Thyroid gland (tissue), 4 donors: ENCODE measurements at places on chromosomes 2 and 18. TPM values are rescaled to one million over a fixed set of nuclear protein-coding genes. Genes with fewer than 3 reads are reported as not detected.

SULT1C4 gene
- 9.2 TPM for total RNA-seq

GRCh38 chr2:73830871-73831401 lies 2.2 kb downstream of the STAMBP start:
- DNase-seq, result no peak

GRCh38 chr2:159716857-159717256 lies 4.6 kb downstream of the MARCHF7 start:
- DNase-seq, result no peak

DNA sequence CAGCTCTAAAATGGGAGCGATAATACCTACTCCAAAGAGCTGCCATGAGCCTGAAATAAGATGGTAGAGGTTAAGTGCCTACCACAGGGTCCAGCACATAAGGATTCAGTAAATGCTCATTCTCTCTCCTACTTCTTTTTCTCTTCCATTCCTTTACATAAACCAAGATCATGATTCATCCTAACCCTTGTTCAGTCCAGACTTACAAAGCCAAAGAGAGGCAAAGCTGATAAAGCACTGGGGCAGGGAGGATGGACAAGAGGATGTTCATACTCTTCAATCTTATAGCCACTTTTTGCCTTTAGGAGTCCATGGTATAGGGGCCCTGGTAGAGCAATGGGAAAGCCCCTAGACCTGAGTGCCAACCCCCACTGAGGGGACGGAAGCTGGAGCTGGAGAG lies 75.6 kb upstream of the PKDCC start:
- DNase-seq, result no peak

GRCh38 chr18:26091047-26091630 lies 726 bp upstream of the SS18 start:
- no peak for DNase-seq
